ENCODE measurements at places on chromosomes 1 and 21. TPM values are rescaled to one million over a fixed set of nuclear protein-coding genes. Genes with fewer than 3 reads are reported as not detected.

DNA sequence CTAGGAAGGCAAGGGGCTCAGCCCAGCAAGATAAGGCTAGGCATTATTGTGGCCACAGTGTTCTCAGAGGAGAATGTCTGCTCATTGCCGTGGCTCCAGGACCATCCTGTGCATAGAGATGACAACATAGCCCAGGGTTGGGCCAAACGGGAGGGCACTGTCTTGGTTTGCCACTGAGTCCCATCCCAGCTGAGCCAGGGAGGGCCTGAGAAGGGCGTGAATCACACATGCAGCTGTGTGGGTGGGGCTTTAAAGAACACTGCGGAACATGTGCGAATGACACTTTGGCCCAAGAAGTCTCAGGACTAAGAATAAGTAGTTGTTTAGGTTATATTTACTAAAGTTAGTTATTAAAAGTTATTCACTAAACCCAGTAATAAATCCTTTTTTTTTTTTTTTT lies 18.5 kb downstream of the CHAF1B start:
- no peak for DNase-seq

Gene KIRREL1
- total RNA-seq: 5.7 TPM

DNA sequence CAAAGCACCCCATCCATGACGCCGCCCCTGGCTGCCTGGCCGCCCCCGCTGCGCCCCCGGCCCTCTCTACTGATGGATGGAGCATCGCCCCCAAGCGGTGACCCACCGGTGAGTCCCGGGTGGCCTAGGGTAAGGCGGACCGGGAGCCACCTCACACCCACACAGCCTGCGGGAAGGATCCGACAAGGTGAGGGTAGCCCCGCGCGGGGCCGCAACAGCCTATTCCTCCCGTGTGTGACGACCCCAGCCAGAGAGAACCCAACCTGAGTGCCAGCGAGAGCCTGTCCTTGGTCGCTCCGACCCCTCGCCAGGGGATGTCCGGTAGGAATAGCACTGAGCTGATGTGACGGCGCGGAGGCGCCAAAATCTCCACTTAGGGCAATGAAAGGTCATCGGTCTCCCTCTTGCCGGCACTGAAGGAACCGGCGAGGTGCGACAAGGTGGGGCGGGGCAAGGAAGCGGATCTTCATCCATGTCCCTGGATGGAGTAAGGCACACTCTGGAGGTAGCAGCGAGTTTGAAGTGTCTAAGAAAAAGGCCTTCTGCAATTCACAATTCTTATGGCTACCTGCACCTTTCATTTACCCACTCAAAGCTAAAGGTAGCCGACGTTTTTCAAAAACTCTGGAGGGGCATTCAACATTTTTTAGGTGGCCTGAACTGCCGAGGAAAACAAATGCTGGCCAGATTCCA lies 19.7 kb upstream of the CHIA start:
- peak; percentile 13 for DNase-seq

GRCh38 chr1:63731117-63732043 lies 42.4 kb upstream of the ROR1 start:
- peak; percentile 31 for DNase-seq

DNA sequence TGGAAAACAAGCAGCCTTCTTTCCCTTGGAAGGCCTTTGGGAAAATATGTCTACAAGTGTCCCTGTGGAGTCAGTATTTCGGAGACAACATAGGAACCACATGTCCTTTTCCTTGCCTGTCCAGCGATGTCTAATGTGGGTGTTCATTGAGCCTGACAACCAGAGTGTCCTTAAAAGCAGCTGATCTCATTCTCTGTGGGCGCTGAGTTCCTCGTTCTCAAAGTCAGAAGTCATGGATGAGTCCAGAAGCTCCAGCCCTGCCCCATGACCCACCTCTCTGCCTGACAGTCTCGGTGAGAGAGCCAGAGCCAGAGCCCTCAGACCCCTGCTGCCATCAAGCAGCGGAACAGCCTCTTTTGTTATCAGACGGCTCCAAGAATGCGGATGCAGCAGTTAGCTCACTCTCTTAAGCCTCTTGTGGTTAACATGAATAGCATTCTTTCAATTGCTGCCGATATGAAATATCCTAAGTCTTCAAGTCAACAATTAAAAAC lies 329.2 kb downstream of the TGFB2 start:
- DNase-seq: no peak

GRCh38 chr1:32219022-32219421 lies 3.1 kb downstream of the TMEM234 start:
- DNase-seq: no peak

- peak; percentile 75 for DNase-seq
Observed at GRCh38 chr1:10663678-10664035, 132.8 kb downstream of the CASZ1 start.

- DNase-seq: no peak
Observed at GRCh38 chr1:95287081-95287480, 53.1 kb downstream of the RWDD3 start.

- DNase-seq: no peak
Observed at GRCh38 chr1:26538480-26539412, 9.2 kb downstream of the RPS6KA1 start.

- no peak for DNase-seq
Observed at GRCh38 chr1:226675715-226676357, 63.2 kb downstream of the ITPKB start.

Gene ILDR2
- total RNA-seq: 0.14 TPM

- DNase-seq: no peak
Observed at GRCh38 chr1:94514095-94514727, 27.3 kb downstream of the F3 start.

- no peak for DNase-seq
Observed at GRCh38 chr21:46051821-46052675, 45.9 kb upstream of the COL6A2 start.

GRCh38 chr1:193113258-193113991 lies 8.2 kb upstream of the GLRX2 start:
- no peak for DNase-seq

Gene SV2A
- 0.48 TPM for total RNA-seq

Gene MR1
- total RNA-seq: 3.0 TPM

DNA sequence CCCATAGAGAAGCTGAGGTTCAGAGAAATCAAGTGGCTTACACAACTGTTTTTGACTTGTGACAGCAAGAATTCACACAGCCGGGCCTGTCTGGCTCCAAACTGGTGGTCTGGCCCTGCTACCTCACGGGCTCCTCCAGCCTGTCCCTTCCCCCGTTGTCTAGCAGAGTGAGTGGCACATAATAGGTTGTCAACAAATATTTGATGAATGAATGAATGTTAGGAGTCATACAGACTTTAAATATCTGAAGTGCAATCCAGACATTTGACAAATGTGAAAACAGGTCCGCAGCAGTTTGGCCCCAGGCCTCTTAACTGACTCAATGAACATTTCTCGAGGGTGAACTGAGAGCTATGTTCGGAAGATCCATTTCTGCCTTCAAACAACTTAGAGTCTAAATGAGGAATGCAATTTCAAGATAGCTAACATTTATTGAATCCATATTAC lies 1.1 kb upstream of the RHOC start:
- DNase-seq: no peak
